Cortex of kidney (tissue), 1 donor: ENCODE measurements at places on chromosomes 2 and 18.

DNA sequence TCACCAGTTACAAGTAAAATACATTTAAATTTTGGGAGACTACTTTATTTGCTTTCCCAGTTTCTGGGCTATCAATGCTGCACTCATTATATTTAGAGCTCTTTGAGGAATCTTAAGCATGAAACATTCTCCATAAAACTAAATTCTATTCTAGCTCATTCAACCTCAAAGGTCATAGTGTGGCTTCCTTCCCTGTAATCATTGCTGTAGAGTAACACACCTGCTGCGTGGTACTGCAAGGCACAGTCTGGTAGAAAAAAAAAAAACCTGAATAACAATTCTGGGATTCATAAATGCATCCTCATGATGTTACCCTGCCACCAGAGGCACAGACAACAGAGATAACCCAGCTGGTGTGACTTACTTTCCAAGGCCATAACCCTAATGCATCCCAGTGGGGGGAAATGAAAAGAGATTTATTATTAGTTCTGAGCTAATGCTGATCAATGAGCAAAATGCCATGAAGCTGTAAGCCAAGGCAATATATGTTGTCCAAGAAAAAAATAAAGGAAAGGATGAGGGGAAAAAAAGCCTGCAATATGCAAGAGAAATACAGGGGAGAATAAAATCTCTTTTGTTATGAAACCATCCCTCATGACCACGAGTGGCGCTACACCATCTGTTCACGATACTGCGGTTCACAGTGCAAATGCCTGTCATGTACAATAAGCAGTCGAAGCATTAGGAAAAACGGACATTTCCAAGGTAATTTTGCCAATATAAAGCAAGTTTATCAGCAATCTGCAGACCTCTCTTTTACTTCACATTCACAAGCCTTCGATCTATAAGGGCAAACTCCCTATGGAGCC, 1481.6 kb upstream of the PIK3C3 start:
- no peak for DNase-seq

DNA sequence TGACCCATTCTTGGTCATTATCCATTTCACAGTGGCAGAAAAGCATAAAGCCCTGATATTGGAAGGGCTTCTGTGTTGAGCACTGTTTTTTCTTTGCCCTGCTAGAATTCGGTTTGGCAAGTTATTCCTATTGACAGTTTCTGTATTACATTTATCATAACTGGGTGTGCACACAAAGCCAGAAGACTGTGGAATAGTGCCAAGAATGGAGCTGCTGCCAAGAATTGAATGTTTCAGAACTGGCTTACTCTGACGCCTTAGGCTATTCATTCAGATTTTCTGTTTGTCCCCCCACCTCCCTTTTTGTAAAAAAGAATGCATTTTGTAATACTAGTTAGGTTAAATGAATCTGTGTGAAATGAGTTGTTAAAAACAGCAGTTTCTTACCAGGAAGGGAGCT, 12.7 kb downstream of the KDM3A start:
- DNase-seq: no peak

DNA sequence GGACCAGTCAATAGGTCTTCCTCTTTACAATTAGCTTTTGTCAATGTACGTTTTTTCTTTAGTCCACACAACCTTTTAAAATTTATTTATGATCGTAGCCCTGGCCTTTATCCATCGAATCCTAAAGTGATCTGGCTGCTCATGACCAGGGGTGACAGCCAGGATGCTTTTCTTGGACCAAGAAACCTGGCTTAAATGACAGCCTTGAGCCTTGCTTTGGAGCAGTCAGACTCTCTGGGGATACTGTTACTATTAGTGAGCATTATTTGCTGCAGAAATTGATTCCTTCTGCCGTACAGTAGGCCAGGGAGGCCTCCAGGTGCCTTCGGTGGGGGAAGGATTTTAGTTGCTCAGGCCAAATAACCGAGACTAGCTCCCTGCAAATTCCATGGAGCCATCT, 70.2 kb downstream of the AGAP1 start:
- no peak for DNase-seq

DNA sequence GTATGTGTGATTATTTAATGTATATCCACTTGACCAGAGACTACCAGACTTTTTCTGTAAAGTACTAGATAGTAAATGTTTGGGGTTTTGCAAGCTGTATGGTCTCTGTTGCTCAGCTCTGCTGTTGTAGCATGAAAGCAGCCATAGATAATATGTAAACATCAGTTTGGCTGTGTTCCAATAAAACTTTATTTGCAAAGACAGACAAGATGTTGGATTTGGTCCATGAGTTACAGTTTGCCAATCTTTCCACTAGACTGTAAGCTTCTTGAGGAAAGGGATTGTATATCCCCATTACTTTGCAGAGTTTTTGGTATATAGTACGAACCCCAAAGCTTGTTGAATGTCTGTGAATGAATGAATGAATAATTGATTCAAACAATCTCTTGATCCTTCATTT, 17.2 kb downstream of the REL start:
- no peak for DNase-seq

- DNase-seq: no peak
These were observed 65.6 kb downstream of the WDR7 start for GRCh38 chr18:56716692-56717146.
